Activated CD8-positive, alpha-beta memory T cell treated with anti-CD3 and anti-CD28 coated beads, Interleukin-2, amount 10 ng/mL, durations not matched to agents 7 days and 5 days (primary cell): ENCODE measurements at places on chromosomes 11 and 22. TPM values are rescaled to one million over a fixed set of nuclear protein-coding genes. Genes with fewer than 3 reads are reported as not detected.

The SLC25A18 gene
- not detected for total RNA-seq

The PARVG gene
- 170 TPM for total RNA-seq

The FBLN1 gene
- 0.42 TPM for total RNA-seq

The TRIM51 gene
- not detected for total RNA-seq

The KIAA1671 gene
- 11.4 TPM for total RNA-seq

DNA sequence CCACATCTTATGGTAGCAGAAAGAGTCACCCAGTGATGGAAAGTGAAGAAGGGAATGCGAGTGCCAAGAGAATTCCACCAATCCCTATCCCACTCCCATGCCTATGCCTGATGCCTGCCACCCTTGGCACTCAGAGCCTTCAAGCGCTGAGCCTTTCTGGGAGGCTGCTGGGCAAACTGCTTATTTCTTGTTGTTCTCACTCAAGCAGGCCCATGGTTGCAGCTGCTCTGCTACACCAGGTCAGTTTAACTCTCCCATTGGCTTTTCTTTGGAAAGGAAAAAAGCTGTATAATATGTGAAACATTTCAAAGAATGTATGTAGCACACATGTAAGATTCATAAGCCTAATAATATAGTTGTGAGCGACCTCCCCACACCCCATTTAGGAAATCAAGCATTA, 41.4 kb downstream of the DGCR2 start:
- H3K4me3 ChIP-seq = no peak overlapping the region
- DNase-seq = no peak
- H3K36me3 ChIP-seq = peaks cover 10% of the 10 kb centered on the region
- no peak overlapping the region for H3K27ac ChIP-seq

DNA sequence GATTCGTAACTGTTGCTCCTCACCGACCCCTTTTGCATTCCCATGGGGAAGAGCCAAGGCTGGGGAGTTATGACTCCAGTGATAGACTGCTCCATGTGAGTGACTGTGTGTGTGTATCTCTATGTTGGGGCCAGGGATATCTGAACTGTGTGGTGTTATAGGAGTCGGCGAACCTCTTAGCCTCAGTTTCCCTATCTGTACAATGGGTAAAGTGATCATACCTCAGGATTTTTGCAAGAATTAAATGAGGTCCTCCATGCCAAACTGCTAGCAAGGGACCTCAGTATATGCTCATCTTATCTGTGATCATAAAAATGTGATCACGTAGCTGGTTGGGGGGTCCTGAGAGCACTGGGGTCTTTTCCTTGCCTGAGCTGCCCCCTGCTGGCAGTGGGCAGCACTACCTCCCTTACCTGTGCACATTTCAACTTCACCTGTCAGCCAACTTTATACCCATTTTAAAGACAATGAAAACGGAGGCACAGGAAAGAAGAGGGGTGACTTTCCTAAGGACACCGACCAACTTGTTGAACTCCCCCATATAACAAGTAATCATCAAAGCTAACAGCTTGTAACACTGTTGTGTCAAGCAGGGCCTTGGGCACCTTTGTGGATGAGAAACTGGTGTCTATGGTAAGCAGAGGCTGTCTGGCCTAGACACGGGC, 1.4 kb upstream of the DPP3 start:
- H3K4me3 ChIP-seq = peak overlapping the region; percentile 91
- peak overlapping the region; percentile 93 for H3K27ac ChIP-seq
- no peaks in the 10 kb centered on the region for H3K27me3 ChIP-seq
- peaks cover 31% of the 10 kb centered on the region for H3K4me1 ChIP-seq
- H3K36me3 ChIP-seq = peaks cover 7% of the 10 kb centered on the region
- DNase-seq = no peak

DNA sequence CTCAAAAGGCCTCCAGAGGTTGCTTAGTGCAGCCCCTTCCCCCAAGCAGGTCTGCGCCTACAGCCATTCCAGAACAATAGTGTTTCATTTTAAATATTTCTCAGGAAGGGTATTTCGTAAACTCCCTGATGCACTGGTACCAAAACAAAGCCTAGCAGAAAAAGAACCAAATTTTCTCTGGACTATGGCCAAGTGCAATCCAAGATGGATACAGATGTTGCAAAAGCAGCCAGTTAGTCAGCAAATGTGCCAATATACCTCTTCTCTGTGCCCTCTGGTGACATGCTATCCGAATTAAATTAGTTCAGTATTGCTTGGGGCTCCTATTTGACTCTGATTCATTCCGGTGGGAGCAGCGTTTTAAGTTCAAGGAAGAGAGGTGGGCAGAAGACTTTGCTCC, 247.8 kb downstream of the NTM start:
- H3K27ac ChIP-seq = no peak overlapping the region
- H3K36me3 ChIP-seq = no peaks in the 10 kb centered on the region
- no peak overlapping the region for H3K4me3 ChIP-seq
- no peaks in the 10 kb centered on the region for H3K4me1 ChIP-seq
- H3K27me3 ChIP-seq = no peaks in the 10 kb centered on the region

DNA sequence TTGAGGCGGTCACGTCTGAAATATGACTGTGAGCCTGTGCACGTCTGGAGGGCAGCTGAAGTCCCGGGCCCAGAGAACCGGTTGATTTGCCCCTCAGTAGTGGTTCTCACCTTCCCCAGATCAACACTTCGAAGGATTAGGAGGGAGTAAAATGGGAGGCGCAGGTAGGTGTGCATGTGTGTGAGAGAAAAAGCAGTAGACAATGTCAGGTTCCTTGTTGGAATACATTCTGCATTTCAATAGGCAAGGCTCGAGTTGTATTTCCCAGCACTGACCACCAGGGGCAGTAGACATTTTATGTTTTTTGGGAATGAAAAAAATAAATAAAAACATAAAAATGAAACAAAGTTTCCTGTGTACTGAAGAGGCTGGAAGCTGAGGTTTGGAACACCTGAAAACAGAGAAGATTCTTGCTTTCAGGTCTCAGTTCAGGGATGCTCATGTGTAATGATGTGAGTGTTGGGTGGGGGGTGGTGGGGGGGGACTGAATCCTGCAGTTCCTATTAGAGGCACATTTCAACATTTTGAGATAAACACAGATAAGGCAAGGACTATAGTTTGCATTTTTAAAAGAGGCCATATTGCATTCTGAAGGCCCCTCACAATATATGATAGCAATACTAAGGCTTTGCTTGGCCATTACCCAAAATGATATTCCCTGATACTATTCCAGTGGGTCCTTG, 333.9 kb downstream of the CADM1 start:
- no peaks in the 10 kb centered on the region for H3K36me3 ChIP-seq
- no peak overlapping the region for H3K4me3 ChIP-seq
- DNase-seq = peak; percentile 48
- peaks cover 17% of the 10 kb centered on the region for H3K27me3 ChIP-seq
- H3K27ac ChIP-seq = no peak overlapping the region

GRCh38 chr11:2912498-2912897, 16.7 kb downstream of the PHLDA2 start:
- peaks cover 13% of the 10 kb centered on the region for H3K4me1 ChIP-seq
- no peaks in the 10 kb centered on the region for H3K36me3 ChIP-seq
- H3K27me3 ChIP-seq = no peaks in the 10 kb centered on the region

DNA sequence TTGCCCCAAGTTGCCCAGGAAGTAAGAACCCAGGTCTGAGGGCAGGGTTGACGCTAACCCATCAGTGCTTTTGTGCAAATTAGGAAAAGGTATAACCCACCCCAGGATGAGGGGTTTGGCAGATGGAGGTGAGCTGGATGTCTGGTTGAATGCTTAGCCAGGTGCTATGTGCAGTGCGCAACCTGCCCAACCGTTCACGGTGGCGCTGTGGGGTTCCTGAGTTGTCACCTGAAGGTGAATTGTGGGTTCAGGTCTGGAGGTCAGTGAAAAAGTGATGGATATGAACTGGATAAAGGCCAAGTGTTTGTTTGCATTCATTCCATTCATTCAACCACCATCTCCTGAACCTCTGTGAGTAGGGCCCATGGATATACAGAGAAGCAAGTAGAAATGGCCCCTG, 14.3 kb upstream of the LGALS2 start:
- peaks cover 15% of the 10 kb centered on the region for H3K4me1 ChIP-seq
- no peak overlapping the region for H3K27ac ChIP-seq
- no peak for DNase-seq
- H3K27me3 ChIP-seq = no peaks in the 10 kb centered on the region
- H3K36me3 ChIP-seq = no peaks in the 10 kb centered on the region

DNA sequence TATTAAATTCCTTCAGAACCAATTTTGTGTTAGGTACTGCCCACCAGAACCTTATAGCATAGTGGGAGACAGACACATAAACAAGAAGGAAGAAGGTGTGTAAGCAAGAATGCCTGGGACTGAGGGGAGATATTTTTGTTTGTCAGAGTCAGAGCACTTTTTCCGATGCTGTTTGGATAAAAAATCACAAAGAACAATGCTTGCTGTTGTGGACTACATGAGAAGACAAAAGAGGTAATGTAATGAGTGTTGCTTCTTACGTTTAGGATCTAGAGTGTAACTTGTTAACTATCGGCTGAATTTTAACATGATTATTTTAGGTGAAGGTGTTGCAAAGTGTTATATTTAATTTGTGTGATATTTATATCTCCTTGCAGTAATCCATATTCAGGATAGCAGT, 84.9 kb downstream of the ATM start:
- H3K36me3 ChIP-seq = peaks cover 50% of the 10 kb centered on the region
- no peak overlapping the region for H3K4me3 ChIP-seq
- no peak for DNase-seq
- no peak overlapping the region for H3K27ac ChIP-seq
- H3K4me1 ChIP-seq = peaks cover under 1% of the 10 kb centered on the region

DNA sequence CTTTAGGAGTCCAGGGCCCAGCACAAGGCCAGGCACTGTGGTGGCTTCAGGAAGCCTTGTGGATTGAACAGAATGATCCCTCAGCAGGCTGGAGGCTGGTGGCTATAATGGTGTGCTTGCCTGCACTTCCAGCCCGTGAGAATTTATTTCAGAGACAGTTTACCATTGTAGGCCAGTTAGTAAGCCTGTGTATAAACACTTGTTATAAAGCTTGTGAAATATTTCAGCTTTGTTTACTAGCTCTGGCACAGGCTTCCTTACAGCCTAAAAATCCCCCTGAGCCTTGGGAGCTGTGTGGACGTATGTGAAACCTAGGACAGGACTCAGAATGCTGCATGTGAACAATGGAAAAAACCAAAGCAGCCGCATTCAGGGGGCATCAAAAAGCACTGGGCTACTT, 26.6 kb upstream of the ACER3 start:
- DNase-seq = no peak
- no peaks in the 10 kb centered on the region for H3K4me1 ChIP-seq

- H3K4me3 ChIP-seq = no peak overlapping the region
- no peak overlapping the region for H3K27ac ChIP-seq
- no peak for DNase-seq
These were observed 7.6 kb downstream of the KCNQ1OT1 start for GRCh38 chr11:2691991-2692875.

- H3K27me3 ChIP-seq = peaks cover 17% of the 10 kb centered on the region
- no peak for DNase-seq
- peaks cover 3% of the 10 kb centered on the region for H3K4me1 ChIP-seq
- no peak overlapping the region for H3K27ac ChIP-seq
These were observed 56.2 kb upstream of the GLYAT start for GRCh38 chr11:58787903-58788302.

DNA sequence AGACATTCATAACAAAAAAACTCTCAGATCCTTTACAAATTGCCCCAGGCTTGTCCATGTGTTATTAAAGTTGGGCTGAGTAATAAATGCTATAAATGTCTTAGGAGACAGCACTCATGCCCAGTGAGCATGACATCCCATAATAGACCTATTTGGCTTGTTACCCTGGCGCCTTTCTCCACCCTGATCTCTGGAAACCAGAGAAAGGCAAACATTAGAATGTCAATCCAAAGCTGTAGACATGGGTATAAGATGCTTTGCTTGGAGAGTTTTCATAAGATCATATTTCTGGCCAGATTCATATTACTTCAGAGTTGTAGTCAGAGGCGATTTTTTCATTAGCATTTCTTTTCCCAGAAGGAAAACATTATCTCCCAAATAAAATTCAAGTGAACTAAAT, 161.3 kb upstream of the UBASH3B start:
- H3K36me3 ChIP-seq = no peaks in the 10 kb centered on the region
- no peak overlapping the region for H3K4me3 ChIP-seq
- H3K27ac ChIP-seq = no peak overlapping the region
- H3K4me1 ChIP-seq = no peaks in the 10 kb centered on the region

DNA sequence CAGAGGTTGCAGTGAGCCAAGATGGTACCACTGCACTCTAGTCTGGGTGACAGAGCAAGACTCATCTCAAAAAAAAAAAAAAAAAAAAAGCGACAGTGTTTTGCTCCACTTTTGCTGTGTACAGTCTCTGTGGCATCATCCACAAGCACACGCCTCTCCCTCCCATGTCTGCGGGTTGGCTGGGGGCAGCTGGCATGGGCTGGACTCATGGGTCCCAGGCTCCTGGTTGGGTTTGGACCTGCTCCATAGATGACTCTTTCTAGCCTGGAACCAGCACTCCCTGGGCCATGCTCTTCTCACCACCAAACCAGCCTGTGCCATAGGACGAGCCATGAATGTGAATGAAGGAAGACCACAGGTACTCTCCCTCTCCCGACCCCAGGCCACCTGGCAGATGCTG, 7.9 kb upstream of the WNT11 start:
- H3K36me3 ChIP-seq = no peaks in the 10 kb centered on the region
- peaks cover 43% of the 10 kb centered on the region for H3K27me3 ChIP-seq
- no peak overlapping the region for H3K27ac ChIP-seq
- DNase-seq = no peak
- peaks cover 4% of the 10 kb centered on the region for H3K4me1 ChIP-seq
- H3K4me3 ChIP-seq = no peak overlapping the region

GRCh38 chr22:24830205-24830979, 24.4 kb downstream of the SGSM1 start:
- DNase-seq = no peak
- H3K36me3 ChIP-seq = no peaks in the 10 kb centered on the region
- peaks cover 19% of the 10 kb centered on the region for H3K27me3 ChIP-seq
- no peak overlapping the region for H3K27ac ChIP-seq

DNA sequence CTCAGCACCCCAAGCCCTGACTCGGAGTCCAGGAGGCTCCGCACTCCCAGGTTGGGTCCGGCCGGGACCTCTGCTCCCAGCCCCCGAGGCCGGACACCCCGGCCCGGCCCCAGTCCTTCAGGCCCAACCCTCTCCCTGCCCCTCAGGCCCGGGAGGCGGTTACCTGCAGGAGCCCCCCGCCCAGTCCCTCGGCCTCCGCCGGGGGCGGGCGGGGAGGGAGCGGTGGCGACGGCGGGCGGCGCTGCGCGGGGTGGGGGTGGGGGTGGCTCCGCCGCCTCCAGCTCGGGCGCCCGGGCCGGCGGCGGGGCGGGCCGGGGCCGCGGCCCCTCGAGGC, 310 bp downstream of the TCF20 start:
- peak overlapping the region; percentile 87 for H3K4me3 ChIP-seq
- peak; percentile 49 for DNase-seq
- H3K27ac ChIP-seq = peak overlapping the region; percentile 73
- H3K27me3 ChIP-seq = no peaks in the 10 kb centered on the region
- peaks cover 7% of the 10 kb centered on the region for H3K36me3 ChIP-seq
- peaks cover 29% of the 10 kb centered on the region for H3K4me1 ChIP-seq

GRCh38 chr22:39264349-39265038, 19.7 kb upstream of the PDGFB start:
- DNase-seq = no peak
- no peak overlapping the region for H3K27ac ChIP-seq
- no peaks in the 10 kb centered on the region for H3K27me3 ChIP-seq
